ENCODE measurements at places on chromosomes 5 and 9.

- DNase-seq: no peak
These were observed 571 bp upstream of the S1PR3 start for GRCh38 chr9:88990729-88991065.

DNA sequence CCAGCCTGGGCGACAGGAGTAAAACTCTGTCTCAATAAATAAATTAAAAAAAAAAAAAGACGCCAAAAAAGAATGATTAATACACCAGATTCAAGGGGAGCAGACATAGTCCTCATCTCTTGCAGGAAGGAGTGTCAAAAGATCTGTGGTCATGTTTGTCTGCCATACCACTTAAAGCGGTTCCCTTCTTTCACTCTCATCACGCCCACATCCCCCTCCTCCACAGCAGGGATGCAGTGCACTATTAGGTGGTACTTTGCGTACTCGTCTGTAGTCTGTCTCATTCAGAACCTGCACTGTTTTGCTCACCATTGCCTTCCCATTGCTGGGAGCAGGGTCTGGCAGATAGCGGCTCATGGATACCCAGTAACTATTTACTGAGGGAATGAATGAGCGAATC, 11.2 kb downstream of the CDHR2 start:
- no peak for DNase-seq

DNA sequence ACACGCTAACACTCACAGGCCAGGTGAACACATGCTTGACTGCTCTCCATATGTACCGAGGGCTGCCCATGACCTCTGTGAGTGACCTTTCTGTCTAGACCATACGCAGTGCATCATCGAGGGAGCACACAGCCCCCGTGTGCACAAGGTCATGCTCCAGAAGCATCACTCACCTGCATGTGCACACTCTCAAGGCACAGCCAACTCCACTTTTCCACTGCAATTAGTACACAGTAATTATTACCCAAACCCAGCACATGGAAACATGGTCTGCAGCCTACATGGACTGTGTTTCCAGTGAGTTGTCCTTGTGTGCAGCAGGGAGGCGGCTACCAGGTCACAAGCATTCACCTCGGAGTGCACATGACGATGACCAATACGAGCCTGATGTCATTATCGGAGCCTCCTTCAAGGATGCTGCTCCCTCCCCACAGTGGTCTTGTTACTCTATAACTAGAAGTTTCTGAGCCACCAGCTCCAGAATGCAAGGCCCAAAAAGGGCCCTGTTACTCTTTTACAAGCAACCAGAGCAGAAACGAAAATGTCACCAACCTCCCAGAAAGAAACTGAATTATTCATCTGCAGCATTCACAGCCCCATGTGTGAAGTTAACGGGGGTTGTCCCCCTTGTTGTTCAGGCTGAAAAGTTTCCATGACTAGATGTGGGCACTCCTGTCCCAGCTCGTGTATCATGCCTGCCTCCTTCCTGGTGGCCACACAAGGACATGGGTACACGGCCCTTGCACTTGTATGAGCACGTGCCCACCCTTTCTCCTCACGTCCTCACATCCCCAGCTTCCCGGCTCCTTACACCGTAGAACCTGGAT, 31.2 kb downstream of the SEMA4D start:
- peak; percentile 41 for DNase-seq

DNA sequence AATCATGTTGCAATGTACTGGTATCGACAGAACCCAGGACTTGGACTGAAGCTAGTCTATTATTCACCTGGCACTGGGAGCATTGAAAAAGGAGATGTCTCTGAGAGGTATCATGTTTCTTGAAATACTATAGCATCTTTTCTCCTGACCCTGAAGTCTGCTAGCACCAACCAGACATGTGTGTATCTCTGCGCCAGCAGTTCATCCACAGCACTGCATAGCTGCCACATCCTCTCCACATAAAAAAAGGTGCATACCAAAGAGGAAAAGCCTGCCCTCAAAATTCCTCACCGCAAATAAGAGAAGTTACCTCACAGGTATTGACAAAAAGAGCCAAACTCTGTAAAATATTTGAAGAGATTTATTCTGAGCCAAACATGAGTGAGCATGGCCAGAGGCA, 99.5 kb upstream of the PRSS3 start:
- no peak for DNase-seq

DNA sequence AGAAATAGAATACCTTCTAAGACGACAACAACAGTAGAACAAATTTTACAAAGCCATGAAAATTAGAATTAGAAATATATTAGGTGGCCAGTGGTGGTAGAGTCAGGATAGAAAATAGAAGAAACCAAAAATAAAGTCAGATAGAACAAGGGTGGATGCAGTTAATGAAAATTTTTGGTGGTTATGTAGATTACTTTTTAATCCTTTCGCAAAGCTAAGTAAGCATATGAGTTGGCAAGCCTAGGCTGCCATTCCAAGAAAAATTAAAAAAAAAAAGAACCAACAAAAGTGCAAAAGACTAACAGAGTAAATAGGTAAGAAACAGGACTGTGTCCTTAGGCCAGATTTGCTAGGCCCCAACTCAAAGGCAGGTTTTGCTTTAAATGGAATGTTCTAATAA, 56.8 kb downstream of the PCSK5 start:
- no peak for DNase-seq

DNA sequence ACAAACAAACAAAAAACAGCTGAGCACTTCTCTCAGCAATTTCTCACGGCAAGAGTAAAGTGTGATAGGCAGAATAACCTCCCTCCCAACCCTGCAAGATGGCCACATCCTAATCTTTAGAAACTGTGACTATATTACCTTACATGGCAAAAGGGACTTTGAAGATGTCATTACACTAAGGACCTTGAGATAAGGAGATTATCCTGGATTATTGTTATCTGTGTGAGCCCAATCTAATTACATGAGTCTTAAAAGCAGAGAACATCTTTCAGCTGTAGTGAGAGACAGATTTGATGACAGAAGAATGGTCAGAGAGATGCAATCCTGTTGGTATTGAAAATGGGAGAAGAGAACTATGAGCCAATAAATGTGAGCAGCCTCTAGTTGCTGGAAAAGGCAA, 347.9 kb downstream of the CDH9 start:
- DNase-seq: no peak

- DNase-seq: no peak
These were observed 661 bp downstream of the NSMF start for GRCh38 chr9:137458194-137459151.

GRCh38 chr9:29212397-29213387, 1639.4 kb upstream of the C9orf72 start:
- DNase-seq: no peak

- no peak for DNase-seq
These were observed 59.9 kb downstream of the ROPN1L start for GRCh38 chr5:10501554-10502075.

DNA sequence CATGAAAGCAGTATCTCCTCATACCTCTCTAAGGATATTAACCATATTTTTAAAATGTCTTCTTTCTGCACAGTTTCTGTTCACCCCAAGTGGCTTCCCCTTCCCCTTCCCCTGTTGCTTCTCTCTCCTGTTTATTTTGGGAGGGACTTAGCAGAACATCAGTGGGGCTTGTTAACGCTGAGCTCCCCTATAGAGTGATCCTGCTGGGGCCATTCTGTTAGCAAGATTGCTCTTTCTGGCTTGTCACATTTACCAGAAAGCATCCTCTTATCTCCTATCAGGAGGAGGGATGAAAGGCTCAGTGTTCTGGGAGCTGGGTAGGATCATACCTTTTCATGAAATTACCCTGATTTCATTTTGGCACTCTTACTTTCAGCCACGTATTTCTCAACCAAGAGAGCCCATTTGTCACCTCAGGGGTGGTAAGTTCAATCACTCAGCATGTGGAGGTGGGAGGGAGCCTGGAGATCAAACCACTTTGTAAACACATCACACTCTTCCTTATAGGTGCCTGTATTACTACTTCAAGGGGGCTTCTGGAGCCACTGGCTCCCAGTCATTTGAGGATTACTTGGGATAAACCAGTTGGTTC, 16.7 kb downstream of the NXNL2 start:
- no peak for DNase-seq

GRCh38 chr9:106035806-106036205, 341.5 kb downstream of the TMEM38B start:
- no peak for DNase-seq

GRCh38 chr5:113378081-113378480, 56.7 kb downstream of the TSSK1B start:
- DNase-seq: no peak

- DNase-seq: no peak
These were observed 7.9 kb downstream of the CMYA5 start for GRCh38 chr5:79697222-79698170.

DNA sequence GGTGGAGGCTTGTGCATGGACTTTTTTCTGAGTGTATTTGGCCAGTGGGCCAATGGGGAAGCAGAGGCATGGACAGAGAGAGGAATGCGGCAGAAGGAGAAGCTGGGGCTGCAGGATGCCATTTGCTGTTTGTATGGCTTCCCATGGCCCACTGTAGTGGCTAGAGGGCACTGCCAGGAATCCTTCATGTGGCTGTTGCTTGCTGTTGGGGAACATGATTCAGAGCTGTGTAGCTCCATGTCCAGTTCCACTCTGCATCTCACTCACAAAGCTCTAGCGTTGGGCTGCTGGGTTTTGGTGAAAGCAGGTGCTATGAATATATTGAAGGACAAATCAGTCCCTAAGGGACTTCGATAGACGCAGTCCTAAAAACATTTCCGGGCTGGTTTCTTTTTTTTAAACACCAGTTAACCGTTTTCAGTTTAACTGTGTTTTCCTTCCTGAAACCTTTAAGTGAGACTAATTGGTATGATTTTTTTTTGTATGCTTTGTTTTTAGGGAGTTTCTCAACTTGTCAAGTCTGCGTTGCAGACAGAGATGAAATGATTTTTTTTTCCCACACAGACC, 51.3 kb downstream of the SLC22A5 start:
- DNase-seq: no peak

DNA sequence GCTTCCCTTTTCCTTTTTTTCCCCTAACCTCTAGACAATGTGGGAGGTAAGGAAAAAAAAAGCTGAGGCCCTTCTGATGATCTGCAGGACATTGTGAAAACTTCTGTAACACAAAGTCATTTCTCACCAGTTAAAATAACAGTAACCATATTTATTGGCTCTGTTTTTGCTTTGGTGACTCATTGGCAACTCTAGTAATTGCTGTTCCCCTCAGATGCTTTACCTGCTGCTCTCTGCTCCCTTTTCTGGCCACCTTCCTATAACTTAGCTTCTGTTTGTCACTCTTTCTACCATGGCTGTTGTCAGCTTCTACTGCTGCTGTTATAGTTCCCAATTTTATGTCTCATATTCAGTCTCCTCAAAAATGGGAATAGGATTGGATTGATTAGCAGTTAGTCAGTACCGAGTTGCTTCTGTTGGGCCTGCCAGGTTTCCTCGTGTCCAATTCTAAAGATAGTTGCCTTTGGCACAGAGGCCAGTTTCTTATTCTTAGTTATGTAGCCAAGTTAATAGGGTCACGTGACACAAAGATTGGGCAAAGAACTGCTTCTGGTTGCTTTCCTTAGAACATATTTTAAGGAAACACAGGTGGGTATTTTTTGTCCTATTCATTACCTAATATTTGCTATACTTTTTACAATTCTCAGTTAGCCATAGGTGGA, 16.8 kb downstream of the SCAMP1 start:
- no peak for DNase-seq

GRCh38 chr5:134576386-134577021, 51.0 kb downstream of the JADE2 start:
- DNase-seq: no peak

- DNase-seq: no peak
These were observed at the start of gene INSL4 for GRCh38 chr9:5231212-5231611. Gene INSL4 (plus strand): TSS chr9:5231419. CDS start chr9:5231524, 105 bp downstream.

DNA sequence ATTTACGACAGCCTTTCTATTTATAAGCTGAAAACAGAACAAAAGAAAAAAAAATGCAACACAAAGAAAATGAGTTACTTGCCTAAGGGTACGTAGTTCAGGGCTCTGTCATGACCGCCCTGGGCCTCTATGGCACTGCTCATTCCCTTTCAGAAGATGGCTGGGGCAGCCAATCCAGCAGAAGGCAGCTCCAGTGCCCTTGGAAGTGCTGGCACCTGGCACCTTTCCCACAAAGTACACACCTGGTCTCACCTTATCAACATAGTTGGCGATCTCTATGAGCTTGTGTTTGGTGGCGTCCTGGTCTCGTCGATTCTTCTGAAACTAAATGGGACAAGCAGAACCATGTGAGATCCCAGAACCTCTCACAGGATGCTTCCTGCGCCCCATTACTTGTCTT, 53.2 kb downstream of the NIPAL4 start:
- DNase-seq: no peak

GRCh38 chr9:76311537-76311936, 82.7 kb downstream of the RFK start:
- no peak for DNase-seq

DNA sequence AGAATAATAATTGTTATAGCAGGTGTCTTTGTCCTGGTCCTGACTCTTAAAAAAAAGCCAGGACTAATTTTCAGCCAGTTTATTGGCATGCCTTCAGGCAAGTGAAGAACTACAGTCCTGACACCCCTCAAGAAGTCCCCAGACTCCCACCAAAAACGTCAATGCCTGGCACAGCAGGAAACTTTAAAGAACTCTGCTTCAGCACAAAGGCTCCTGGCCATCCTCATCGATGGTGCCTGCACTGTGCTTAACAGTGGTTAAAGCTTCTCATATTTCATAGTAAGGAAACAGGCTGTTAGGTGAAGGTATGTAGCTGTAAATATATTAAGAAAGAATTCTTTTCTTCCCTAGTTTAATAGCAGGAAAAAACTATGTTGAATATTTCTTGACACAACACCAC, 280.1 kb upstream of the PUM3 start:
- no peak for DNase-seq

DNA sequence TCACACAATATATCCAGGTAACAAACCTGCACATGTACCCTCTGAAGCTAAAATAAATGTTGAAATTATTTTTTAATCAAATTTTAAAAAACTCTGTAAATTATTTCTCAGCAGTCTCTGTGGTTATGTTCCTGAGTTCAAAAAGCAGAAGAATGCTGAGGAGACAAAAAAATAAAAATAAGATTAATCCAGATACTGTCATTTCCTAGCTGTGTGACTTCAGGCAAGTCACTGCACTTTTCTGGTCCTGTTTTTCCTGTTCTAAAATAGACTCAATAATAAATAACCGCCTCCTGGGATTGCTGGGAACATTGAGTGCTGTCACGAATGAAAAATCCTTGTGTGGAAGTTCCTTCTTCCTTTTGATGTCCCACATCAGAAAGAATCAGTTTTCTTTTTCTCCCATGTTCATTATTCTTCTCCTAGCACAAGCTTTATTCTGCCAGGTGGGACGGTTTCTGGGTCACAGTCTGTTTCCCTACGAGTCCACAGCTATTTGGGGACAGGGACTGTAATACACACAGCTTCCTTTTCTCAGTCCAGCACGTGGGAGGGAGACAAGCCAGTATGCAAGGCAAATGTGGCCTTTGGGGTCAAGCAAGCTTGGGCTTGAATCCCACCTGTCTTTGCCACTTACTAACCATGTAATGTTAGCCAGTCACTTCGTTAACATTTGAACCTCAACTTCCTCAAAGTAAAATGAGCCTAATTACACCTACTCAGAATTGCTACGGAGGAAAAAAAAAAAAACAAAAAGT, 156.9 kb downstream of the TRIM32 start:
- no peak for DNase-seq

All from stimulated activated CD8-positive, alpha-beta memory T cell treated with anti-CD3 and anti-CD28 coated beads, Interleukin-7, amount 100 ng/mL, for 4 hours (primary cell).